ENCODE measurements at places on chromosomes 11 and 22.

- no peak for DNase-seq
Measured at GRCh38 chr11:6654281-6655019, 1.2 kb downstream of the DCHS1 start.

GRCh38 chr11:65435981-65436411, 13.4 kb downstream of the NEAT1 start:
- DNase-seq, result no peak

GRCh38 chr11:93604008-93604660, 57.3 kb upstream of the CEP295 start:
- no peak for DNase-seq

DNA sequence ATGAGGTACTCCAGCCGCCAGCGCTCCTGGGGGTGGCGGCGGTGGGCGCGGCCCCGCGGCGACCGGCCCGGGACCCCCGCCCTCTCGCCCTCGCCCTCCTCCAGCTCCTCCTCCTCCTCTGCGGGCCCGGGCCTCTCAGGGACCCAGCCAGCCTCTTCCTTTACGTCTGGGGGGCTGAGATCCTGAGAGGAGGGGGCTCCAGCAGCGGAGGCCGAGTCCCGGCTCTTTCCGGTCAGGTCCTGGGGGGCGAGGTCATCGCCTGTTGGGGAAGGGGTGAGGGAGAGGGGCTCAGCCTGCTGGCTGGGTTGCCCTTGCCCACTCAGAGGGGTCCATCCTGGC, 4.3 kb downstream of the ZFTA start:
- DNase-seq, result no peak

GRCh38 chr11:119421941-119422808, 797 bp downstream of the THY1 start:
- no peak for DNase-seq

- DNase-seq, result no peak
Measured at GRCh38 chr22:45207981-45208664, 32.6 kb downstream of the KIAA0930 start.
